ENCODE measurements at places on chromosomes 4 and X.

DNA sequence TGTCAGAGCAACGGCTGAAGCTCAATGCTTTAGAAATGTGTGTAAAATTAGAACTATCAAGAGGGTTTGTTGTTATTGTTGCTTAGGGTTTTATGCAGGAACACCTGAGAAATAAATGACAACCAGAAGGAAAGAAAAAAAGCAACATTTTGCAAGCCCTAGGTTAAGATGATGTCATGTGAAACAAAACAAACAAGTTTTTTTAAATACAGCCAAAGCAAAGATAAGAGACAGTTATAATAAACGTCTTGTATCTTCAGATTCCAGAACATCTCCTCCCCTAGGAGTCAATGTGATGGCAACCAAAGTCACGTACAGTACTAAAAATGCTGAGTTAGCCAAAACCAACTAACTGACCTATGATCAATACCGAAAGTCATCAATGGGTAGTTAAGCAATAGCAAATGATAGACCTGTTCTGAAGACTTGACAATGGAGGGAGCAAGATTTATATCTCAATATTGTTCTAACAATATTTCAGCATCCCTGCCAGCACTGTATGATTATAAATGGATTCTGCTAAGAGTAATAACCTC, 55.3 kb upstream of the NOCT start:
- no peak for DNase-seq

- DNase-seq: no peak
Measured at GRCh38 chrX:65971151-65971550, 68.7 kb downstream of the VSIG4 start.

DNA sequence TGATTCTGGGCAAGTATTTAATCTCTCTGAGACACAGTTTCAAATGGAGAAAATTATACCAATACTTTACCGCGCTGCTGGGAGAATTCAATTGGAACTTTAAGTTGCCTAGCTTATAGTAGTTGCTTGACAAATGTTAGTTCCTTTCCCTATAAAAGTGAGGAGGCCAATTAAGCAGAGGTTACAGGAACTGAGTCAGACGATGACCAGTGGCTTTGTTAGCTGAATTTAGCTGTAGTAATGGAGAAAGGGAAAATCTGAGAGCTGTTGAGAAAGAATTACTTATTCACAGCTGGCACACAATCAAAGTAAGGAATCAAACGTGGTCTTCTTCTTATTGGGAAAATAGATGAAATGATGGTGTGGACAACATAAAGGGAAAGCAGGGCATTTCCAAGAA, 29.6 kb downstream of the SMARCA1 start:
- no peak for DNase-seq

DNA sequence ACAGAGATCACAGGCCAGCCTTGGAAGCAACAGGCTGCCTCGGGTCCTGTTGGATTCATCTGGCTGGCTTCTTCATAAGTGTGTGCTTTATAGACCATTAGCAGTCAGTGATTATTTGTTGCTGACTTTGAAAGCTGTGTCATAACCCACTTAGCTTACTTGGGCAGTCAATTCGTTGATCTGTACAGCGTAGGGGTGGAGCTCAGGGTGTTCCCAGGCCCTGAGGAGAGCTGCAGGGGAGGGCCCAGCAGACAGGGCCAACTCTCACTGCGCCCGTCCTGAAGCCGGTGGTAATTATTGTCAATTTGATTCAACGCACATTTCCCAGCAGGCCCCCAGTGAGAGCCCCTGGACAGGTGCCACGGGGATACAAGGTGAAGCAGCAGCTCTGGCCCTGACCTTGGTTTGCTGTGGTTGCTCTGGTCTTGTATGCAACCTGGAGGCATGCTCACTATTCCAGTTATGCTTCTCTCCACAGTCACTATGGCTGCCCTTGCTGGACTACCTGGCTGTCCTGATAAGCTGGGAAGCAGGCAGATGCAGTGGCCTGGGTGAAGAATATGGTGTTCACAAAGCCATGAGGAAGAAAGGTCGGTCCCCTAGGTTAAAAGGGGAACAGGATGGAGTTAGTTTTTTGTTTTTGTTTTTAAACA, 40.1 kb upstream of the HMGB3 start:
- no peak for DNase-seq

DNA sequence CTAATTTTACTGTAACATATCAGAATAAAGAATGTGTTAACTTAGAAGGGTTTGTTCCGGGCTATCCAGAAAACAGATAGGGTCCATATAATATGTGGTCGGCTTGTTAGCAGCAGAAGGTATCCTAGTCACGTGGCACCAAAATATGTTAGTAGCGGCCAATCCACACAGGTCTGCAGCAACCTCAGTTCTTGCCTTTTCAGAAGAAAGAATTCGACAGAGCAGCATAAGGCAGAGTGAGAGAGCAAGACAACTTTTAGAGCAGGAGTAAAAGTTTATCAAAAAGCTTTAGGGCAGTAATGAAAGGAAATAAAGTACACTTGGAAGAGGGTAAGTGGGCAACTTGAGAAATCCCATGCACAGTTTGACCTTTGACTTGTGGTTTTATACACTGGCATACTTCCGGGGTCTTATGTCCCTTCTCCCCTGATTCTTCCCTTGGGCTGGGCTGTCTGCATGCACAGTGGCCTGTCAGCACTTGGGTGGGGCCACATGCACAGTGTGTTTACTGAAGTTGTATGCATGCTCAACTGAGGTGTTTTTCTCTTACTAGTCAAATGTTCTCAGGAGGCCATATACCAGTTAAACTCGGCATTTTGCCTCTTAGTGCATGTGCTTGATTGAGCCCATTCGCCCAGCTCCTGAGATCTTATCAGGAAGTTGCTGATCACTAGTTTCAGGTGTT, 37.0 kb upstream of the ABCG2 start:
- no peak for DNase-seq

DNA sequence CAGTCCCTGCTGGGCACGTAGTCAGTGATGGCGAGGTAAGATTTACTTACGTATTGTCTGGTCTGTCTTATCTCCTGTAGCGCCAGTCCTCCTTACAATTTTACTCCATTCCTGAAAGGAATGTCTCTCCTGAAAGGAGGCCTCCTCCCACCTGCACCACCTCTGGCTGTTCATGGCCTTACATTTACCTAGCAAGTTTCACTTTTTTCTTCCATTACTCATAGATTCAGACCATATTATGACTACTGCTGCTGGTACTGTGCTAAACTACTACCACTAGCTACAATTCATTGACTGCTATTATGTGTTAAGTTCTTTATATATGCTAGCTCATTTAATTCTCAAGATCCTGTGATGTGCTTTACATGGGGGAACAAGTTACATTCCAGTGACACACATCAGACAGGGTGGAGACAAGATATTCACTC, 189.9 kb downstream of the BMPR1B start:
- no peak for DNase-seq

DNA sequence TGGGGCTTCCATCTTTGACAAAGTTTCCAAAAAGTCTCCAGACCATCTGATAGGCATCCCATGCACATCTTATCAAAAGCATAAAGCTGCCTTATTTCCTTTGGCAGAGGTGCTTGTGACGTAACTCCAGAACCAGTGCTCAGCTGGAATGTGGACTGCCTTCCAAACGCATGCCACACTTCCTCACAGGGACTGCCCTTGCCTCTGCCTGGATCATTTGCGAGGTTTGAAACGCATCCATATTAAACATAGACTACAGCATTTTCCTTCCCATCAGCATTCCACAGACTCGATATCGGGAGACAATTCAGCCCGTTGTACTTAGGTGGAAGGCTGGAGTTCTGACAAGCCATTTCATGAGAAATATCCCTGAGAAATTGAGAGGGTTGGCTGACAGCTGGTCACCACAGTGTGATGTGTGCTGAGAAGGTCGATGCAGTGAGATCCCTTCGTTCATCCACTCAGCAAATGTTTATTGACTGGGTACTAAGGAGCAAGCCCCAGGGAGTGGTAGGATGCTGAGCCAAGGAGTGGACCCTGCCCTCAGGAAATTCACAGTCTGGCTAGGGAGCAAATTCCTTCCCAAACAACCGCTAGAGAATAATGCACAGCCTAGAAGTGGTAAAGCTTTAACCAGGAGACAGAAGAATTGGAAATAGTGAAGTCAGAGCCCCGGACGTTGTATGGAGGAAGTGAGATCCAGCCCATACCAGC, 376.0 kb downstream of the BCOR start:
- no peak for DNase-seq

GRCh38 chrX:134622813-134623185, 35.5 kb downstream of the PLAC1 start:
- DNase-seq: no peak

GRCh38 chrX:5916945-5917344, 311.7 kb downstream of the NLGN4X start:
- no peak for DNase-seq

GRCh38 chr4:158811216-158811540, 42.4 kb downstream of the FNIP2 start:
- DNase-seq: no peak

GRCh38 chr4:120796271-120796670, 126.3 kb downstream of the PRDM5 start:
- no peak for DNase-seq

- no peak for DNase-seq
Measured at GRCh38 chrX:155880586-155881157, 473 bp upstream of the VAMP7 start.

GRCh38 chr4:174241162-174241561, 42.3 kb downstream of the FBXO8 start:
- DNase-seq: no peak

- no peak for DNase-seq
Measured at GRCh38 chr4:150589157-150589556, 7.2 kb downstream of the MAB21L2 start.

GRCh38 chr4:128416921-128417320, 129.3 kb upstream of the PGRMC2 start:
- DNase-seq: no peak

GRCh38 chrX:148938348-148938747, 437.9 kb downstream of the AFF2 start:
- no peak for DNase-seq

Measured in anterior cingulate cortex (tissue), 58 donors.